ENCODE measurements at places on chromosomes 16 and 17.

GRCh38 chr17:72110942-72111318 lies 9.9 kb upstream of the SOX9 start:
- no peak for DNase-seq

- DNase-seq, result no peak
Measured at GRCh38 chr16:53680756-53681155, 22.9 kb downstream of the RPGRIP1L start.

GRCh38 chr17:72064606-72065193 lies 56.1 kb upstream of the SOX9 start:
- no peak for DNase-seq

- DNase-seq, result no peak
Measured at GRCh38 chr17:8192070-8192815, 2.3 kb upstream of the BORCS6 start.

DNA sequence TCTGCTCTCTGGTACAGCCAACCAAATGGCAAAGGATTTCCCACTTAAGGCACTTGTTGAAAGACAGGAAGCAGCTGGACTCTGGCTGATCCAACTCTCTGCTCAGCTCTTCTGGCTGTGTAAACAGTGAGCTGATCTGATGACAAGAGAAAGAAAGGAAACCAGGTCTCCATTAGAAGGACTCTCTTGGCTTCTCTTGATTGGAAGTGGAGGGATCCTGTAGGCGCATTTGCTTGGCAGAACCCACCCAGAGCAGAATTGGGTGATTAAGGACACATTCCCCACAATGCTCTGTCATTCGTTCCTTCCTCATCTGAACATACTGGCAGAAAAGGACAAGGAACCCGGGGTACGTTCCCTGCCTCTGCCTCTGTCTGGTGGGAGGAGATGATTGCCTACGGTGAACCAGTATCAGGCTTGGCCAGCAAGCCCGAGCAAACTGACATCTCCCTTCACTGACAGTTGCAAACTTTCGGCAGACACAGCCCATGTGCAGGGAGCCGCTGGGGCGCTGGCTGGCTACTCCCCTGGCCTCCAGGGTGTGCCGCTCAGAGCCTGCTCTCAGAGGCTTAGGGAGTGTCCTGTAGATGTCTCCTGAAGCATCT lies 29.1 kb downstream of the LDHD start:
- DNase-seq, result no peak

DNA sequence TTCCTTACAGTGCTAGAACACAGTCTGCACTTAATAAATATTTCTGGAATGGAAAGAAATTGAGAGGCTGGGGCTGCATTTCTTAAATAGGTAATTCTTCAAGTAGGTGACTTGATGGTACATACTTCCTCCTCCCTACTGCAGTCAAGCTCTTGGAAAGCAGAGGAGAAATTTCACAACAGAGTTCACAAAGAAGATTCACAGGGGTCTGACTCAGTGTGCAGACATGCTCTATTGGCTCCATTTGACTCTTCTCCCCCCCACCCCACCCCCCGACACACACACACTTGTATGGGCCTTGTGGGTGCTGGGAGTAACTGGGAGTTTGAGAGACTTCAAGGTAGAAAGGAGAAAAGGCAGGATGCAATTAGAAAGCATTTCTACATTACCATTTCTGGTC lies 6.2 kb upstream of the MYOCD start:
- no peak for DNase-seq

GRCh38 chr17:56592487-56593085 lies 913 bp upstream of the NOG start:
- peak; percentile 59 for DNase-seq

DNA sequence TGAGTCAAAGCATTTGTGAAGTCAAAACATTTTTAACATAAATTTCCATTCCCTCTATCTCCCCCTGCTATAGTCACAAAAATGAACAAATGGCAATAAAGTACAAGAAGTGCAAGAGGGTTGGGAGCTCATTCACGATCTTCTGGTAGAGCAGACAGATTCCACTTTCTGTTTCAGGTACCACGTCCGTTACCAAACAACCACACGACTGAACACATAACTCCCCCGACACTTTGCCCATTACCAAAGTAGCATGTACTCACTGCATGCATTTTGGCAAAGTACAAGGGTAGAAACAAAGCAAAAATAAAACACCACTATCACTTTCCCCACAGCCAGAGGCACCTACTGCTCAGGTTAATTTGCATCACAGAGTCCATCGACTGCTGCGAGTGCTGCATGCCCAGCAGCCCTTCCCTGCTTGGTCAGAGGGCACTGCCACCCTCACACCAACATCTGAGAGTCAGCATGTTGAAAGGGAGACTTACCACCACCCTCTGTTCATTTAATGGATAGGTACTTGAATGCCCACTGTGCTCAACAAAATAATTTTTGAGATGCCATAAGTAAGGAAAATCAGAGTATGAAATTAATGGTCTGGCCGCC lies 150.3 kb upstream of the AXIN2 start:
- DNase-seq, result no peak
